Epithelial cell of prostate (primary cell): ENCODE measurements at places on chromosomes 5 and 9.

DNA sequence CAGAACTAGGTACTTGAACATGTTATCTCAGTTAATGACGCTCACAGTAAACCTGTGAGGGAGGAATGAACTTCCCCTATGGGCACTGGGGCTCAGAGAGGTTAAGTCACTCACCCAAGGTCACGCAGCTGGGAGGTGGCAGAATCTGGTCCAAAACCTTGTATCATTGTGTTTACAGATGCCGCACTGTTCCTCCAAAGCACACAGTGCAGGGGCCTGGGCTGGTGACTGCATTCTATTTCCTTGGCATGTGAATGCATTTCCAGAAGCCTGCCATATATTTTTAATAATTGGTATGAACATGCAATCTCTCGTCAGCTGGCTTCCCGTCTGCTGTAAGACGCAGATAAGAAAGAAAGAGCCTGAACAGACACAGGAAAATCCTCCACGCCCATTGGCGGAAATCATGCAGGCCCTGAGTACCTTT is 77.0 kb upstream of the TBC1D2 start:
- no peak for DNase-seq

- DNase-seq: no peak
Observed at GRCh38 chr5:142175039-142175438, 66.5 kb downstream of the NDFIP1 start.

- DNase-seq: no peak
Observed at GRCh38 chr9:75088646-75089372, 495 bp downstream of the OSTF1 start.

DNA sequence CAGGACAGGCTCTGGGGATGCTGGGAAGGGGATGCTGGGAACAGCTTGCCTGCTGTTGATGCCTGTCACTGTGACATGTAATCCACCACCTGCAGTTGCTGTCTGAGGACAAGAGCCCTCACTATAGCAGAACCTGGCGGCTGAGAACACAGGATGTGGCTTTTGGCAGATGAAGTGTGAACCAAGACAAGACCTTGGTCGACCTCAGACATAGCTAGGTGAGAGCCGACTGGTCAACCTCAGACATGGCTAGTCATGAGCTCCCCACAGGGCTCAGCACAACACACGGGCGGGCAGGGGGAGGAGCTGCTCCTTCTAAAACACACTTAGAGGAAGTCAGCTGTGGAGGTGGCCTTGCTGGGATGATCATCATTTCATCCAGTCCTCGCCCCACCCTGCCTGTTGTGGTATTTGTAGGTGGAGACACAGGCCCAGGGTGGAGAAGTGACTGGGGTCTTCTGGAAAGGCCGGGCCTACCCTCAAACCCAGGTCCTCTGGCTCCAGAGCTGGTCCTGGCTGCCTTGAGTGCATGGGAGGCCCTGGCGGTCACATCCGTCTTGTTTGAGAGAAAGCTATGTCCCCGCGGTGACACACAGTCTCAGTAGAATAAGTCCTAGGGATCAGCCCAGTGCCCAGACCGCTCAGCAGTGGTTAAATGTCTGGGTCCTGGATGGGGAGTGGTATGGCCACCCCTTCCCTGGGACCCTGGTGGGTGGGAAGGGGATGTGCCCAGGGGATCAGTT is 6.1 kb downstream of the SUSD3 start:
- DNase-seq: no peak

DNA sequence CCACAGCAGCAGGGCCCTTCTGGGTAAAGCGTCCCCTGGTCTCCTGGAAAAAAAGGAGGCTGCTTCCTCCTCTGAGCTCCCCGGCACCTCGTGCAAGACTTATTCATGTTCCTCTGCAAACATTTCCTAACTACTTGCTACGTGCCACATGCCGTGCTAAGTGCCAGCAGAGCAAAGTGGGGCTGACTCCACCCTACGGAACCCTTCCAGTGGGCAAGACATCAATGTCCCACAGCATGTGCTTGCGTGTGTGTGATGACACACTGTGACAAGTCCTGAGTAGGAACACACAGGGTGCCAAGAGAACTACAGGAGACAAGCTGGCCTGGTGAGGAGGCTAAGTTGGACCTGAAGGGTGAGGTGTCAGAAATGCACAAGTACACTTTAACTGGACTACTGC is 57.4 kb downstream of the SEMA4D start:
- peak; percentile 36 for DNase-seq

GRCh38 chr9:134918646-134919045 is 934 bp upstream of the FCN1 start:
- DNase-seq: no peak

DNA sequence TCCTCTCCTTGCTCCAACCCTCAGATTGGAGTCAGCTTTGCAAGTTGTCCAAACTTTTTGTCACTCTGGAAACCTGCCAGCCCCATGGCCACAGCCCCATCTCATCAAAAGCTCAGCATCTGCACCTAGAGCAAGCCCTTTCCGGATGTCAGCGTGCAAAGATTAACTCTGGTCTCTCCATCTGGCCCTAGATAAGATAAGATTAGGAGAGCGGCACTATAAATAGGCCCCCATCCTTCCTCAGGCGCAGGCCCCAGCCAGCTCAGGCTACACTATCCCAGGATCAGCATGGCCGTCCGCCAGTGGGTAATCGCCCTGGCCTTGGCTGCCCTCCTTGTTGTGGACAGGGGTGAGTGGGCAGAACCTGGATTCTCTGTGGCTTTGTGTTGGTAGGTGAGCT is at the start of gene SPINK4:
Gene SPINK4, plus strand, starts transcription at position 247 of the 400 bp plus-strand sequence. Its CDS starts 42 bp downstream, at position 289.
- DNase-seq: no peak

DNA sequence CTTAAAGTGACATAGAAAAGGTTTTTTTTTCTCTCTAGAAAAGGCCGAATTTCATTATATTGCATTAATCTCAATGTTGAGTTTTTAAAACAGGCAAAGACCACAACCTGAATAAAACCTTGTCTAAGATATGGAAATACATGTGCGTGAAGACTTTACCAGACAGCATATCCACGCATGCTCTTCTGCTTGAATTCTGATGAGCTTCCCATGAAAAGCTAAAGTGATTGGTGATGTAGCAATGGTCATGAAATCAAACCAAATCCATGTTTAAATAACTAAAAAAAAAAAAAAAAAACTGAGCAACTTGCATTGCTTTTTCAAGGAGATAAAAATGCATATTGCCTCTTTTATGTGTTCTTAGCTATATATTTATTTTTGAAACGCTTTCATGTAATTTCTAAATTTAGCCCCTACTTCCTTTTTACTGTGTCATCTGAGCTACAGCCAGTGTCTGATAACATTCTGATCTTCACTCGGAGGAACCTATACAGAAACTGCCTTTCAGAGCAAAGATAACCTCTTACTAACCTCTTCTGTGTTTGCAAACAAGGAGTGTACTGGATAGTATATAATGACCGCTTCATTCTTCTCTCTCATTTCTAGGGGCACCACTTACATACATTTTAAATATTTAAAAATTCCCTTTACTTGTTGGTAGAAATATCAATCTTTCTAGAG is 179.1 kb upstream of the GNA14 start:
- no peak for DNase-seq

DNA sequence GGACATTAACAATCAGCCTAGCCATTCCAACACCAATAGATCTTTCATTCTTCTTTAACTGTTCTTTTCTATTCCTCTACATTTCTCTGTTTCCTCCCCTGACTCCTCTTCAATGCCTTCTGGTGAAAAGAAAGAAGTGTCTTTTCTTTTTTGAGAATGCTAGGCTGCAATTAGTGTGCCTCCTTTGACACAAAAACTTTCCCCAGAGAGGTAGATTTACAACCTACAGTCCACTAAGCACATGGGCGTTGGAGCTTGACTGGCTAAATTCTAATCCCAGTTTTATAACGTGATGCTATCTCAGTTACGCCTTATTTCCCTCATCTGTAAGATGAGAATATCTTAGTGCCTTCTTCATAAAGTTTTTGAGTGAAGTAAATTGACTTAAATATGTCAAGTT is 16.9 kb upstream of the ANKRD55 start:
- DNase-seq: no peak

DNA sequence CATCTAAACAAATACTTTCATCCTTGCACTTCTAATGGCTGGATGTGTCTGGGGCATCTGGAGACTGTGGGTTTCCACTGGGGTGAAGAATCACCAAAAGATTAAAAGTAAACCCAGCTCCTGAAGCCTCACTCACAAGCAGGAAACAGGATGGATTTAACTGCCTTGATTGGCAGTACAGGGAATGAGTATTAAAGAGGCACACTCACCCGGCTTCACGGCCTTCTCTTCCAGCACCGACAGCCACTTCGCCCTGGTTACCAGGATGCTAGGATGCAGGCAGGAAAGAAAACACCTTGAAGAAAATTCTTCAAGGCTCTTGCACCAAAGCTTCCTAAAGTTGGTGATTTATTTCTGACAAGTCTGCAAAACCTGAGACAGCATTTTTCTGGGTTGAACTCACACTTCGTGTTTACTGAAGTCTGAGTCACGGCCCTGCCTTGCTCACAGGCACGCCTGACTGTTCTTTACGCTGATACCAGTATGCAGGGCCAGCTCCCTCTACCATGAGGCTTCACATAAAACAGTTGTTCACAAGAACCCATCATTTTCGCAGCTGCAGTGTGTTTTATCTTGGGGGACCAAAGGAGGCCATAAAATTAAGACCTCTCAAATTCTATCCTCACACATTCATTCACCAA is 56.5 kb upstream of the ZNF354A start:
- peak; percentile 85 for DNase-seq

- DNase-seq: no peak
Observed at GRCh38 chr9:131724683-131725082, 15.2 kb downstream of the RAPGEF1 start.

DNA sequence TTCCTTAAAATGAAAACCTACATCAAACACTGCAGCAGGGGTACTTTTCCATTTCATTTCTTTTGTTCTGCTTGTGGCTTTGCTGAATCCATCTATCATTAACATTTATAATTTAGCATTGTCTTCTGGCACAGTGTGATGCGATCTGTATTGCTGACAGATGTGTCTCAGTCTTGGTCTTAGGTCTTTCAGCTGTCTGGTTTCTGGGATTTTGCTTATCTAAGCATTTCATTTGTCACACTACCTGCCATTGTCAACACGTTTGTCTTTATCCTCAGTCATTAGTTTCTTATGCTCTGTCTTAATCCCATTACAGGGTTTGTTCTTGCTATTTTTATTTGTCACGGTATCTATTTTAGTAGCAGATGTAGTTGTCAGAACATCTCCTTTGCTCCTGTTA is 303.1 kb downstream of the IZUMO3 start:
- DNase-seq: no peak

DNA sequence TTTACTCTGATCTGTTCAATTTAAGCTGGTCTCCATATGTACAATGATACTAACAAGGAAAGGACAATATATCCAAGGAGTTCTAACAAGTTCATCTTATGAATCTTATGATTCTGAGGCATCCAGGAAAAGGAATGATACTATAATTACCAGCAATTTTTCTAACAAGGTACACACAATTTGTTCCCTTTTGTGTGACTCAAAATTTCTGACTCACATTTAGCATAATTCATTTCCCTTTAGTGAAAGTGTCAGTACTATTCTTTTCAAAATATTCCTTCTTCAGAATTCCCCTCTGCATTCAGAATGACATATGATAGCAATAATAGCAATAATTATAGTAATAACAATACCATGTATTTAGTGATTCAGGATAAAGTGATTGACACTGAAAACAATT is 594.8 kb downstream of the DMRTA1 start:
- no peak for DNase-seq

DNA sequence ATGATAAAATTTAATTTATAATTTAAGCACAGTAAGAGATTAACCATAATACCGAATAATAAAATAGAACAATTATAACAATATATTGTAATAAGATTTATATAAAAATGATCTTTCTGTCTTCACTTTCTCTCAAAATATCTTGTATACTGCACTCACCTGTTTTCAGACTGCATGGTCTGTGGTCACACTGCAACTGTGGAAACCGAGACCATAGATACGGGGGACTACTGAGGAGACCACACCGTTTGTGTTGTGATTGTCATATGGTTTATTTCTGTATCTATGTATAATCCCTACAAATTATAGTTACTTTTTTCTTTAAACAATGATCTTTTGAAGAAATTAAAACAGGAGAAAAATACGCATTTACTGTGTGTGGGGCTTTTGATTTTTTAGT is 78.8 kb upstream of the TNFAIP8 start:
- DNase-seq: no peak

GRCh38 chr5:79008362-79008761 is 23.3 kb upstream of the ARSB start:
- DNase-seq: no peak

DNA sequence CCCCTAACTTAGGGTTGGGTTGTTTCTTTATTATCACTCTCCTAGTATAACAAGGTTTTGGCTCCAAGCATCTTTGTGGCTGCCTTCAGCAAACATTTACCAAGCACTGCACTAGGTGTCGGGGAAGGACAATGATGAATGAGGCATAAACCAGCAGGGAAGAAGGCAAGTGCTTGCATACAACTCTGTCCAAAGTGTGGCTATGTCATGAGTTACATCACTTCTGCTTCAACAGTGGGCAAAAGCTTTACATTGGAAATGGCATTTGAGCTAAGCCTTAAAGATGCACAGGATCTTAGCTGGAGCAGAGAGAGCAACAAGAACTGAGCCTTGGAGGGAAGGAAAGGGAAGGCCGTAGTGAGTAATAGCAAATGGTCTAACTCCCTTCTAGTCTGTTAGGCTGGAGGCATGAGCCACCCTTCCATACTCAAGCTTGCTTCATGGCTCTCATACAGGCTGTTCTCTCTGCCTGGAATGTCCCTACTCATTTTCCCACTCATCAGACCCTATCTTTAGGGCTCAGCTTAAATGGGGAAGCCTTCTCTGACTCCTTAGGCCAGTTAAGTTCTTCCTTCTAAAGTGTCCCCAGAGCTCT is 121.8 kb downstream of the SEMA6A start:
- DNase-seq: no peak

- no peak for DNase-seq
Observed at GRCh38 chr5:174325961-174326360, 280.5 kb downstream of the NSG2 start.

DNA sequence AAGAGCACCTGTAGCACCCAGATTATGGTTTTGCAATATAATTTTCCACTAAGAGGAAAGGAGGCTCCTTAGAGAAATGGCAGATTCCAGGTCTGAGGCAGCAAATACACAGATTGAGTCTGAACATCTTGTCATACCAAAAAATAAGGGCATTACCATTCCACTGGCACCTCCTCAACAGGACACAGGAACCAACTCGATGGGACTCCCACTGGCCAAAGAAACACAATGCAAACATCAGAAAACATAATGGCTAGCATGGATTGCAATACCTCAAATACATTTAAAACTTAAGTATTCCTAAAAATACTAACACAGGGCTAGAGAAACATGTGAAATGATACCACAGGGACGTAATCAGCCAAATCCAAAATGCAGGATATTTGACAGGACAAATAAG is 12.4 kb upstream of the RANBP17 start:
- no peak for DNase-seq

DNA sequence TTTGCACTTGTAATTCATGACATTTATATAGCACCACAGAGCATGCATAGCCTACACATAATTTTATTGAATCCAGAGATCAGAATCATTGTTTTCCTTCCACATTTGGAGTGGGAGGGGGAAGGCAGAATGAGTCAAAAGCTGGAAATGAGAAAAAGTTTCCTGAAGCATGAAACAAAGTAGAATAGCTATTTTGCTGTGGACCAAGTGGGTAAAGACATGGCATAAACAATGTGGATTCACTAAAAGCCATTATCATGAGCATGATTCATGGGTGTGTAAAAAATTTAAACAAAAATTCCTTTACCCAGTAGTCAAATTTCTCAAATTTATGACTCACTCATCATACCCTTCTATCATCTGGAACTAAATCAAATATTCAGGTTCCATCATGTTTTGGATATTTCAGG is 97.9 kb downstream of the YIPF5 start:
- no peak for DNase-seq

- no peak for DNase-seq
Observed at GRCh38 chr9:35684921-35685320, 4.8 kb downstream of the TPM2 start.

- no peak for DNase-seq
Observed at GRCh38 chr5:167643631-167644280, 647.7 kb upstream of the WWC1 start.
